ENCODE measurements at places on chromosomes 3 and 15. TPM values are rescaled to one million over a fixed set of nuclear protein-coding genes. Genes with fewer than 3 reads are reported as not detected.

PRR20G gene
- not detected for total RNA-seq

SLC2A2 gene
- under 0.01 TPM for total RNA-seq

ZNF620 gene
- 0.86 TPM for total RNA-seq

DNA sequence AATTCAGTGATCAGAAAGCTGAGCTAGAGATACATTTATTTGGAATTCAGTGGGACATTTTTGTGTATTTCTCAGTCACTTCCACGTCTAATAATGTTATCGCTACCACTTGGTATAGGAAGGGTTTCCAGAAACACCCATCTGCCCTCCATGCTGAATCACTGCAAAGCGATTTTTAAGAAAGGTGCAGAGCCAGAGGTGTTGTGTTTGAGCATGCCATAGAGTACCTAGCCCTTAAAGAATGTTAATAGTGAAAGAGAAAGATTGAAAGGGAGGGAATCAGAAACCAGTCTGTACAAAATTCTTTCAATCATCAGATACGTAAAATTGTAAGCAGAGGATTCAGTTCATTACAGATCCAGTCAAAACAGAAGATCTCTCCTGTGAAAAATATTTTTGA lies 80.1 kb upstream of the ARL6 start:
- DNase-seq = no peak

GRCh38 chr3:60898321-60898720 lies 352.9 kb downstream of the FHIT start:
- DNase-seq = no peak

DNA sequence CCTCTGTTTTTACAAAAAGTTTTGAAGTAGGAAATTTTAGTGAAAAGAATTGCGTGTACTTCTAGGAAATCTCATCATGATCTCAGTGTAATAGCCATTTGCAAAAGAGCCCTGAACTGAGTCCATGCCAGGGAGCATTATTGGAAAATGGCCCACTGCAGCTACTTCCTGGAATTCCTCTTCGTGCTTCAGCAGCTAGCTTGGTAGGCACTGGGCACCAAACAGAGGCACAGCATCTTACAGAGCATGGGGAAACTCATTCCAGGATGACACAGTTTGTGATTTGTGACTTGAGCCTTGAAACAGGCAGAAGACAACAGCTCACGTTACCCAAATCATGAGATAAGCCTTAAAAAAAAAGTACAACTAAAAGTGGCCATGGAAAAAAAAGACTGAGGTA lies 179.1 kb downstream of the WDR72 start:
- DNase-seq = no peak

GRCh38 chr3:45489730-45490309 lies 101.4 kb downstream of the LARS2 start:
- no peak for DNase-seq

DNA sequence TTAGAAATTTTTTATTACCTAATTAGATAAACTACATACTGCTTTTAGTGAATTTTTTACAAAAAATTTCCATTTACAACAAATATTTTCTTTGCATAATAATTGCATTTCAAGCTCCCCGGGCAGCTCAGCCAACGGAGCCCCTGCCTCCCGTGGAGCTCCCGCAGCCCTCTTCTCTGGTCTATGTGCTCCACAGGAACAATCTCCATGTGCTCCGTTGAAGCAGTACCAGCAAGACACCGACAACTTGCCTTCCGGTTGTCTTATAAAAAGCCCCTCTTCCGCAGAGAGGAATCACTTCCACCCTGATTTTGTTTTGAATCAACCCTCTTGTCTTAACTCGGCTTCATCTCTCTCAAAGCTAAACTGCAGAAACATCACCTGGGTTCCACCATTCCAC lies 46.9 kb upstream of the CHD2 start:
- DNase-seq = no peak

GRCh38 chr3:73757536-73757935 lies 132.8 kb upstream of the PDZRN3 start:
- no peak for DNase-seq

- DNase-seq = no peak
Observed at GRCh38 chr3:150238995-150239619, 169.0 kb upstream of the TSC22D2 start.

DNA sequence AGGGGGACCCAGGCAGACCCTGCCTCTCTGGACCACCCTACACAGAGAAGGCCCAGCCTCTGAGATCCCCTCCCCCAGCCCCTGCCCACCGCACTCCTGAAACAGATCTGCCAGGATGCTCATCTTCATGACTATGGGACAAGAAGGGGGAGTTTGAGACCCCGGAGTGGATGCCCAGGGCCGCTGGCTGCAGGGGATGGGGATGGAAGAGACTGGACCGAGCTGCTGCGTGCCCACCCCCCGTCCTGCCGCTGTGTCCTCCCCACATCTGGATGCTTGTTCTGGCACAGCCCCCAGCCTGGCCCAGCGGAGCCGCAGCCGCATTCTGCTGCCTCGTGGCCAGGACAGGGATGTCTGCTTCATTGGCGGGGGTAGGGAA lies 30.3 kb upstream of the SEMA3F start:
- no peak for DNase-seq

DNA sequence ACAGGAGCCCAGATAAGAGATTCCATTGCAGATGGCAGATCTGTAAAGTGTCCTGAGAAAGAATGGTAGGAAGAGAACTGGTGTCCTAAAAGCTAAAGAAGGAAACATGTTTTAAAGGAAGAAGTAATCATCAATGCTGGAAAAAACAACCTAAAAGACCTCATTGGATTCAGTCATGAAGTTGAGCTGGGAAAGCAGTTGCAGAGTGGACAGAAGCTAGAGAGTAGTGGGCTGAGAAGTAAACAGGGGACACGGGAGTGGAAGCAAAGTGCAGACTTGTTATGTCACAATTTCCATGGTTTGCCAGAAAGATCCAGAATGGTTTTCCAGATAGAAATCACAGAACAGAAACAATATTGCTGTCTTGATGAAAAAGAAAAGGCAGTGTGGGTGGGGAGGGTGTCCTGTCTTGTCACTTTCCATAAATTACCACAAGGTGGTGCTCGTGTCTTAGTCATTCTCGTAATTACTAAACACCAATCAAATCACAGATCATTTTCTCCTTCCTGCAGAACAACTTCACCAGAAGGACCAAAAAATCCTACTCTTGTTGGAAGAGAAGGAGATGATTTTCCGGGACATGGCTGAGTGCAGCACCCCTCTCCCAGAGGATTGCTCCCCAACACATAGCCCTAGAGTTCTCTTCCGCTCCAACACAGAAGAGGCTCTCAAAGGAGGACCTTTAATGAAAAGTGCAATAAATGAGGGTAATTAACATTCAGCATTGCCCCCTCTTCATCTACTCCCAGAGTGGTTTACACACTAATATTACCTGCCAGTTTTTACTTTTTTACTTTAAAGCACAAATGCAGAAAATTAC lies 64.5 kb downstream of the KLHL25 start:
- DNase-seq = peak; percentile 80

DNA sequence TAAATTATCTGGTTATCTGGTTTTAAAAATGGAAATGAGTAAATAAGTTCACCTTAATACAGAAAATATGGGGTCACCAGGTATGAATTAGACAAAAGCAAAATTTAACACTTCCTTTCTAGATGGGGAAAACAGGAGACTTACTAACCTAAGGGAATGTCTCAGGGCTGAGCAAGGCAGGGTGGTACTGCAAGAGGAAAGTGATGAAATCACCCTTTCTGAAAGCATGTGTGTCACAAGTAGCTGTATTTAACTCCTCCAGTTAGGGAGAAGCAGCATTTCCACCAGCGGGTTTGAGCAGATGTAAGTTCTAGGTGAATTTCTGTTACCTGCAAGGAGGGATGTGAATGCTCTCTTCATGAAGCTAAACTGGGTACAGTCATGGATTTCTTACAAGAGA lies 629.1 kb downstream of the MECOM start:
- peak; percentile 8 for DNase-seq

Measured in fibroblast of villous mesenchyme (primary cell).